NCI-H2107 (cell line): ENCODE measurements at places on chromosomes 5 and 9.

- DNase-seq = no peak
These were observed 95.1 kb upstream of the TMED7 start for GRCh38 chr5:115720888-115721287.

DNA sequence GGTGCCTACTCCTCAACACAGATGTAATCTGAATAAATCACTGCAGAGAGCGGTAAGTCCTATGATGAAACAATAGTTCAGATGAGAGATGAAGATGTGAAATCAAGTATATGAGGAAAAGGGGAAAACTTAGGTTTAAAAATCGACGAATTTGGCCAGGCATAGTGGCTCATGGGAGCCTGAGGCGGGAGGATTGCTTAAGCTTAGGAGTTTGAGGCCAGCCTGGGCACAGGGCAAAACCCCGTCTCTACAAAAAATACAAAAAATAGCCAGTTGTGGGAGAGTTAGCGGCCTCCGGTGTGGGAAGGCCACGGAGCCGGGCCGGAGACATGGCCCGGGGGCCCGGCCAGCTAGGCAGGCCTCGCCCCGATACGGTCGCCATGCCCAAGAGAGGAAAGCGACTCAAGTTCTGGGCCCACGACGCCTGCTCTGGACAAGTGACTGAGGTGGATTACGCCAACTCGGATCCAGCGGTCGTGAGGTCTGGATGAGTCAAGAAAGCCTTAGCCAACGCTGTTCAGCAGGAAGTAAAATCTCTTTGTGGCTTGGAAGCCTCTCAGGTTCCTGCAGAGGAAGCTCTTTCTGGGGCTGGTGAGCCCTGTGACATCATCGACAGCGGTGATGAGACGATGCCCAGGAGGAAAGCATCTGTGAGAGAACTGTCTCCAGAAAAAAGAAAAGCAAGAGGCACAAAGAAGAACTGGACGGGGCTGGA is 62.8 kb upstream of the SUB1 start:
- DNase-seq = no peak

DNA sequence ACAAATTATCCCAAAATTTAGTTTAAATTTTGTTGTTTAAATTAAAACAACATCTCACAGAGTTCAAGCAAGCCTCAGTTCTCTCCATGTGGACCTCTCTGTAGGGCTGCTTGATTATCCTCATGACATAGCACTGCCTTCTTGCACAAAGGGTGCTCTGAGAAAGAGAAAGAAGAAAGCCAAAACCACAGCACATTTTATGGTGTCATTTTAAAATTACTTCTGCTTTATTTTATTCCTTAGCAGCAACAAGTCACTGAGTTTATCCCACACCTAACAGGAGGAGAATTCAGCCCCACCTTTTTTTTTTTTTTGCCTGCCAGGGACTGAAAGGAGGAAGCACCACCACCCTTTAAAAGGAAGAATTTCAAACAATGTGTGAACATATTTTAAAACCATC is 12.8 kb upstream of the KCNV2 start:
- no peak for DNase-seq

- DNase-seq = no peak
These were observed 51.2 kb downstream of the PARP8 start for GRCh38 chr5:50717651-50718050.

DNA sequence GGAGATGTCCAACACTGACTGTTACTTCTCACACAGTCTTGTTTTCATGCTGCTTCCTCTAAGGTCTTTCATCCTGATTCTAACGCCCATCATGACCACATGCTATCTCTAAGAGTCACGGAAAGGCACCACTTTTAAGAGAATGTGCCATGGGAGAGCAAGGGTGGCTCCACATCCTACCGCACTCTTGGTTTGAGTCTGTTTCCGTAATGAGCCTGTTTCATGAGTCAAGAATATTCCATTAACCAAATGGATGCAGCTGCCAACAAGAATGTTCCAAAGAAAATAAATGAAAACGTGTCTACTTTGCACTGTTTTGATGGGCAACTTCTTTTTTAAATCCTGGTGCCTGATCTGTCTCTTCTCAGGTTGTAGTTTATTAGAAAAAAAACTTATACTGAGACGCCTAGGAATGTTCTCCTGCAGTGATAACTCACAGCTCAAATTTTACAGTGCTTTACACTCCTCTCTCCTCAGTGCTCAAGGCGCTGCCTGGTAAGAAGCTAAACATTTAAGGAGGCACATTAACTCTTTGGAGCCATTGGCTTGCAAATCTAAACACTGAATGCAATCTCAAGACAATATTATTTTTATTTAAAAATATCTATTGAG is 124.3 kb downstream of the FGF1 start:
- no peak for DNase-seq

DNA sequence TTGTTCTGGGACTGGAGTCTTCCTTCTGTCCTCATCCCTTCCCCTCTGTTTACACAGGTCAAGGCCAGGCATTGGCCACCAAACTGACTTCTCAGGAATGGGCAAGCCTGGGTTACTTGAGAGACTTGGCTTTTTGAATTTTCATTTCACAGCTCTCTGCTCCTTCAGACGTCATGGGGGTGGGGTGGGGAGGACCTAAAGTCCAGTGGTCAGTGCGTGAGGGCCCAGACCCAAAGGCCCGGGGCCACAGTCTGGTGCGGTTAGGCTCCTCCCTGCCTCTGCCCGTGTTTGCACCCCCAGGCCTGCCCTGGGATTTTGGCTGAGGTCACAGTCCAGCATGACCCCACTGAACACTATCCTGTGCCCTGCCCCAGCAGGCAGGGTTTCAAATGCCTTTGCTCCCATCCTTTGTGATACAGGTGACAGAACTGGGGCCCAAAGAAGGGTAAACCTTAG is 4.1 kb upstream of the CXXC5 start:
- DNase-seq = no peak

DNA sequence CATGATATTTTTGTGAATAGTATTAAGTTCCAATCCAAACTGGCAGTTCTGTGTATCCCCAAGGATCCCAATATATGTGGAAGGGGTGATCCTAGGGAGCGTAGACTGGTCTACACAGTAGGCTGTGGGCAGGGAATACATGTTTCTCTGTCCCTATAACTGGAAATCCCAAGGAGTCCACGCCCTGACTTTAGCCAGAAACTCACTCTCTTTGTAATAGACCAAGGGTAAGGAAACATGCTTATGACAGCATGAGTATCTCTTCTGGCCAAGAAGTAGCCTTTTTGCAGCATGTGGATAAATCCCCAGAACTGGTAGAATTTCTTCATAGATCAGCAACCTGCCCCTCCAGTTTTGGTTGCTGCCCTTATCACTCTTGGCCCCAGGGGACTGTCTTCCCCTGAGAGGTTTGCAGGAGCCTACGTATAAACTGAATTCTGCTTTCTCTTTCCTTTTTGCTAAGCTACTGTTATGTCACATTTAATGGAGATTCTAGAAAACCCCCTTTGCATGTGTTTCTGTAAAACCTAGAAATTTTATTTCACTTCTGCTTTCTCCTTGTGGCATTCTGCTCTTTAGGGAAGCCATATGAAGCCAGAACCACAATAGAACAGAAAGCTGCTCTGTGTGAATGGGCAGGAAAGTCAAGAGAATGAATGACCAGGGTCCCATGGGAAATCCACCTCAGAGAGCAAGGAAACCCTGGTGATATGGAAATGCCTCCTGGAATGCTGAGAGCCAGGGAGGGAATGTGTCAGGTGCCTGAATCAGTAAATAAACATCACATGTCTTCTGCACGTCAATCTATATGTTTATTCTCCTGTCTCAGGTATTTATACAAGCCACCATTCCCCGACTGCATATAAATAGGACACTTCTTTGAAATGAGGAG is 3.5 kb downstream of the IFNA2 start:
- no peak for DNase-seq

DNA sequence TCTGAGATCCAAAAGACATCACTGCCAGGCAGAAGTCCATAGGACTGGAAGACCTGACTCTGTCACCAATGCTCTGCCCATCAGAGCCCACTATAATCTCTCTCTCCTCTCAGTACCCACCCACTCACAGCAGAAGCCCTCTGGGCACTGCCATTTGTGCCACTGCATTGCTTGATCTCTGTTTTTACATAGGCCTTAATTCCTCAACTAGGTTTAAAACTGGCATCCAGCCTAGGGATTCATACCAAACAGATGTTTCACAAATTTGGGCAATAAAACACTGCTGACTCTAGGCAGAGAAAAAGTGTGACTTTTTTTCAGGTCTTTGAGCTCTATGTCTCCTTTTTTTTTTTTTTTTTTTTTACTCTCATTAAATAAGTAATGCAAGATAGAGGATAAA is 91.1 kb upstream of the RANBP3L start:
- no peak for DNase-seq

- DNase-seq = no peak
These were observed 636.8 kb downstream of the PRR16 start for GRCh38 chr5:121100931-121101330.

DNA sequence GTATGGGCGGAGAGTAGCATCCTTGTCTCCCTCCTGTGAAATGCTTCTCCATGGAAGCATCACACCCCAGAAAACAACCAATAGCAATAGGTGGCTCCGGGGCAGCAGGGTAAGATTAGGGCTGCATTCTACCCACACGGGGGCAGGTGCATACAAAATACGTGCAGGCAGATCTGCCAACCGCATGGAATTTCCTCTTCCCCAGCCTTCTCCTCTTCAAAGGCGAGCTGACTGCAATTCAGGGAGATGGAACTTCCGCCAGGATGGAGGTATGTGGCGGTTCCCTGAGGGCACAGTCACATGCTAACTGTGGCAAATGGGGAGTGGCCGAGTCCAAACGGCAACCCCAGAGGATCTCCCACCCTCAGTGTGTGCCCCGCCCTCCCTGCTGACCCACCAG is 81.5 kb downstream of the LMNB1 start:
- no peak for DNase-seq

DNA sequence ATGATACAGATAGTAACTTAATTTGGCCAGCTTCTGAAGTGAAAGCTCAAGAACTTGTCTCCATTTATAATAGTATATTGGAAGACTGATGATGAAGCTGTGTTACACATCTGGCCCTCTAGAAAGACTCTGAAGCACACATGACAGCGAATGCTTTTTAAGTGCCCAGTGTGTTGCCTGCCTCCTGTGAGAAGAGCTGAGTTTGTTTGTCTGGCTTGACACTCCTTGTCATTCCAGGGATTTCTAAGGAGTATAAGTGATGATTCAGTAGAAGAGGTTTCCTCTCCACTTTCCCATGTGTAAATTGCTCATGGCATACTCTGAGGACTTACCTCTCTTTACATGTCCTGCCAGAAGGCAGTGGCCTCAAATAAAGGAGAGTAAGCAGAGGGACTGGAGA is 30.4 kb upstream of the LRRTM2 start:
- DNase-seq = no peak

DNA sequence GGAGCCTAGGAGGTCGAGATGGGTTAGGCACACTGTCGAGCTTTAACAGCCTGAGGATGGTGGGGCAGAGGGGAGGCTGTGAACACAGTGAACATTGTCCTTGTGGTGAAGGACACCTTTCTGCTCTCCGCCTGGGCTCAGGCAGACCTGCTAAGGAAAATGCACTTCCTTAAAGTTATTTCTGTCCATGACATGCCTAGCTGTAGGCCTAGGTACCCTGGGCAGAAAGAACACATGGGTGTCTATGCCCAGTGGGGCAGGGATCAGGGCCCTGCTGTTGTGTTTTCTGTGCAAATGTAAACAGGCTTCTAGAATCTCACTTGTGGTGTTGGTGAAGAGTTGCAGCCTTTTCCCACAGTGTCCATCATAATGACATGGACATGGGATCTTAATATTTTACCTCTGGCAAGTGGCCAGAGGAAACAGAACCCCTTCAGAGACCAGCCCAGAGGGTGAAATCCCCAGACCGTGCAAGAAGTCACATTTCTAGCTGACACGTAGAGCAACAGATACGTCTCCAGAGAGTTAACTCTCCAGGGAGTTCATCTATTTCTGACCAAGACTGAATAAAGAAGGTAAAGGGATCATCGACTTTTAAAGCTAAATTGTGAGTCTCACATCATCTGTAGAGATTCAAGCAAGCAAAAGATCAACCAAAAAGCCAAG is 79.2 kb downstream of the C9orf152 start:
- DNase-seq = no peak

- no peak for DNase-seq
These were observed 151.7 kb upstream of the ANKH start for GRCh38 chr5:15023266-15023665.

GRCh38 chr9:90539286-90539685 is 103.3 kb downstream of the DIRAS2 start:
- DNase-seq = no peak

DNA sequence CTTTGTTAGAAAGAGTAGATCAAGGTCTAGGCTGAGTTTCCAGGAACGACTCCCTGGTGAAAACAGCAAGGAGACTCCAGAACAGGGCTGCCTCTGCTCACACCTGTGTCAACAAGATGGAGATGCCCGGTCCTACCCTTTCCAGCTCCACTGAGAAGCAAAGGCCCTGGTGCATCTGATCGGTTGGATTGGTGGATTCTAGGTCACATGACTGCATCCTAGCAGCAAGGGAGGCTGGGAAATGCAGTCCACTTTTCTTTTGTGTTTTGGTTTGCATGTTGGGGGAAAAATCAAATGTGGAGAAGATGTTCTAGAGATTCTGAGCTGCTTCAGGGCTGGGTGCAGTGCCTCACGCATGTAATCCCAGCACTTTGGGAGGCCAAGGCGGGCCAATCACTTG is 82.0 kb upstream of the TRIO start:
- no peak for DNase-seq

DNA sequence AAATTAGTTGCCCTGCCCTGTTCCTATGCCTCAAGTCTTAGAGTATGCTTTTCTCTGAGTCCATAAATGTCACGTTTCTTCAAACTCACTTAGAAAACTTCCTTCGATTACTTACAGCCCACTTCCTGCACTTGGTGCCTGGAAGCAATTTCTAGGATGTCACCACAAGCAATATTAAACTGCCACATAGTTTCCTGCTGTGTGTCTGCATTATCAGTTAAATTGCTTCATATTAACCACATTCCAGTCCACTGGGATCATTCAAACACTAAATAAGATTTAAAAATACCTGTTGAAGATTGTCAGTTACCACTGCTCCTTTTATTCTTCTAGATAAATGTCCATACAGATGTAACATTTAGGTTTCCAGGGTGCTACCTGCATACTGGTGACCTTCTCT is 4.1 kb downstream of the DENND1A start:
- DNase-seq = no peak

- no peak for DNase-seq
These were observed 15.2 kb upstream of the DNAJC25 start for GRCh38 chr9:111615928-111616327.

DNA sequence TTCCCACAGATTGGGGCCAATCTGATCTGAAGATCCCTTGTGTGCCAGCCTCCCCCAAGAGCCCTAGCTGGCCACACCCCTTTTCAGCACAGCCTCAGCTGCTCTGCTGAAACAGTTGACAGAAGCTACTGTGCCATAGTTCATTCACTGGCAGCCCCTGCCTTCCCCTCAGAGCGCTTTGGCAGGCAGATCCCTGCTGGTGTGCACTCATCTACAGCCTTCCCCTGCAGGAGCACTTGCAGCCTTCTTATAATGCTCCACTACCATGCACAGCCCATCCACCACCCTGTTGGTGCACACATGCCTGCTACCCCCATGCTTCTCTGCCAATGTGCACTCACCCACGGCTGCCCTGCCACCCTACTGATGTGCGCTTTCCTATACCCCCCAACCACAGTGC is 471.3 kb downstream of the MTRR start:
- DNase-seq = no peak
